ENCODE measurements at places on chromosomes 12 and 14.
A peak's percentile ranks its signal among the peaks of the same experiment; 100 is the strongest.

- no peak for DNase-seq
These were observed 2.4 kb downstream of the CKB start for GRCh38 chr14:103520269-103520656.

DNA sequence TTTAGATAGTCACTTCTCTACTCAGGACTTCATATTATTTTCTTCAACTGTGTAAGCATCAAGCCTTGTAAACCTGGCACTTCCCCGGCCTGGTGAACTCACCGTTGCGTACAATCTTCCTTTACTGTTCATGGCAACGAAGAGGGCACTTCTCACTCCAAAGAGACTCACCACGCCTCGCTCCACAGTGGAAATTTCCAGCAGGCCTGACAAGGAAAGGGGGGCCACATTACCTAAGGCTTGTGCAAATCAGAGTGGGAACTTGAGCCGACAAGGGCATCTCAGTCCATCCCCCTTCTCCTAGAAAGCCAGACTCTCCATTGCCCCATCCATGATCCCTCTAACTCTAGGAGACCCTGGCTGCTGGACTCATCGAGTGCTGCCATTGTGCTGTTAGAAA lies 1.6 kb downstream of the FGF6 start:
- no peak for DNase-seq

DNA sequence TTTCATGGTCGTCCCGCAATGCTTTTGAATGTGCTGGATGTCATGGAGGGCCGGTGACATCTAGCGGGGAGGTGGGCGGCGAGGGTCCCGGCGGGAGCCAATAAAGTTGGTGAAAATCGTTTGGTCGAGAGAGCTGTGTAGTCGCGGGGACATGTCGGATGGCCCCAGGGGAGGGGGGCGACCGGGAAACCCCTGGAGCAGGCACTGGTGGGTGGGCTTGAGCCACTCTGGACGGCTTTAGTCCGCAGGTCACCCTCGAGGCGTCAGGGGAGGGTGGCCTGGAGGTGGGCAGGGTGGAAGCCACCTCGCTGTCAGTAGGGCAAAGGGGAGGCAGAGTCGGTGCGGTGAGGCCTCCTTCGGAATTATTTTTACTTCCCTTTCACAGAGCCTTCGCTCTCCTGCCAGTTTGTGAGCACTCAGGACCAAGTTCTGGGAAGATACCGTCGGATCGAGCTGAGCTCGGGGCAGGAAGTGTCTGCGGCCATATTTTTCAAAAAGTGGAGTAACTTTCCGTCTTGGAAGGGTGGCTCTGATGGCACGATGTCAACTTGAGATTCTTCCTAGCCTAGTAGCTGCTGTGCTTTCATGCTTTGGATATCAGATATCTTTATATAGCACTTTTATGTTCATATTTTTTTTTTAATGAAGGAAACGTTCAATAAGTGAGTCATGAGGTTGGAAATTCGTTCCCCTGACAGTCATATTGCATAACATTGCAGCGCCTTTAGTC lies 28.2 kb downstream of the WBP11 start:
- DNase-seq, result peak; percentile 68

- DNase-seq, result no peak
These were observed 1151.7 kb downstream of the VRK1 start for GRCh38 chr14:97948841-97949240.

DNA sequence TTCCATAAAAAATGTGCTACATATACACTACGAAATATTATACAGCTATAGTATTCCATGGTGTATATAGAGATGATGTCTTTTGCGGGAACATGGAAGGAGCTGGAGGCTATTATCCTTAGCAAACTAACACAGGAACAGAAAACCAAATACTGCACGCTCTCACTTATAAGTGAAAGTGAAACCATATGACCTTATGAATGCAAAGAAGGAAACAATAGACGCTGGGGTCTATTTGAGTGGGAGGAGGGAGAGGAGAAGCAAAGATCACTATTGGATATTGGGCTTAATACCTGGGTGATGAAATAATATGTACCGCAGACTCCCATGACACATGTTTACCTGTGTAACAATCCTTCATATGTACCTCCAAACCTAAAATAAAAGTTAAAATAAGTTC lies 142.8 kb downstream of the LRFN5 start:
- peak; percentile 26 for DNase-seq

DNA sequence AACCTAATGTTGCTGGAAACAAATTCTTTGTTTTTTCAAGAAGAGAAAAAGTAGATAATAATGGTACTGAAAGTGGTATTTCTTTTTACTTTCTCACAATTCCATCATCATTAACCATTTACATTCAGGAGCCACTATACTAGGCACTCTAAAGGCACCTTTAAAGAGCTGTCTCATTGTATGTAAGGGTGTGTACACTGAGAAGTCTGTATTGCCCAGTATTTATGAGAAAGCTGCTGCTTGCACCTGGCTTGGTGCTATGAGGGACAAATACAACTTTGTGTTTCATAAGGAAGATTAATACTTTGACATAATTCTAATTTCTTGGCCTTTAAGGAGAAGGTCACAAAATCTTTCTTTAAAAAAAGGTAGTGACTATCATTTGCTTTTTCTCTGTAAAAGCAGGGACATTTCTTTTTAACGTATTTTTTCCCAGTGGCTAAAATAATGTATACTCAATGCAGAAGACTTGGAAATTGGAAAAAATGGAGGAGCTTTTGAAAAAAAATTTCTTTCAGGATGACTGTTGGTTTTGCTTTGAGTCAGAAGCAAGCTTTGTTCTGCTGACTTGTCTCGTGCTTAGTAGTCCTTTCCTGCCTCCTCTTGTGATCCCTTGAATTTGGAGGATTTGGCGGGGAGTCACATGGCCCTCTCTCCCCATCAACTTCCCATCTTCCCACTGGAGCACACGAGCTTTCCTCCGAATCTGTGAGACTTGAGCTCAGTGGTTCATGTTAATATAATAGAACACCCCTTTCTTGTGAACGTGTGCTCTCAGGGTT lies 50.1 kb downstream of the RASSF3 start:
- no peak for DNase-seq

DNA sequence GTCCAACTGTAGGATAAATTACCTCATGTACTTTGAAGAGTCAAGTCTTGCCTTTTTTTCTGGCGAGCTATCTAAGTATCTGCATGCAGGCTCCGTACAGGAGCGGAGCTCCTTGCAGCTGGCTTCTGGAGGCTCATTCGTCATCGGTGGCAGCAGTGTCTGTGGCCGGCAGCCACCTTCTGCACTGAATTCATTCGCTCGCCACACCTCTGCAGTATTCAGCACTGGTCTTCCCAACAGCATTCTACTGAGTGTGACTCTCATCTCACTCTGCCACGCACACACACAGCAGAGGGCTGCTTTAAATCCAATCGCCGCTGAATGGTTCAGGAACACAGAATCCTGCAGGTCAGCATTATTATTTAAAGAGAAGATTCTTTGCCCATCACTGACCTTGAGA lies 200.0 kb downstream of the GLT1D1 start:
- no peak for DNase-seq

DNA sequence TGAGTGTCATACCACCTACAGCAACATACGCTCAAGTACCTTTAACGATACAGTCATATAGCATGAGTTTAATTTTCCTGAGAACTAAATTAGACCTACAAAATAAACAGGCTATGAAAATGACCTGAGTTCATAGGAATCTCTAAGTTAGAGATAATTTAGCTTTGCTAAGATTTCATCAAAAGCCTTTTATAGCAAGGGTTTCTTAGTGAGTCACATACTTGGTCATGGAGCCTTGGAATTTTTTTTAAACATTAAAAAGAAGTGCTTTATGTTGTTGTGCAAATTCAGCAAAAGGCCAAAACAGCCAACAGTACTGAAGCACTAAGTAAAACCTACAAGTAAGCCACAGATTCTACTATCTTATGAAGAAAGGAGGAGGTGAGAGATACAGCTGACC lies 93.6 kb upstream of the FERMT2 start:
- no peak for DNase-seq

DNA sequence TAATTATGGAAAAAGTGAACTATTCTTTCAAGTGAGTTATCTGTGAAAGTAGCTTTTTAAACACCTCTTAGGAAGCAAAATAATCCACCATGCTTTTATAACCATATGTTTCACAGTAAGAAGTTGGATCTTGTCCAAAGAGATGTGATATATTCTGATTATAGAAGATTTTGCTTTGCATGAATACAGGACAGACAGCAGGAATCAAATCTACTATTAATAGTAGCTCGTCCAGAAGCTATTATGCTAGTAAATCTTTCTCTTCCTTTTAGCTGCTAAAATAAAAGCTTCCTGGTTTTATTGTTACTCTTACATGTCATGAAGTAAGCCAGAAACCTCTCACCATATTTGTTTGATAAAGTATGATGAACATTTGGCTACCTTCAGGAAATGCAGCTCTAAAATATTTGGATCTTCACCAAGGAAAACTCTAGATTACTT lies 257.0 kb downstream of the IPO8 start:
- no peak for DNase-seq

- no peak for DNase-seq
These were observed 12.1 kb downstream of the TRAF3 start for GRCh38 chr14:102789349-102789748.

DNA sequence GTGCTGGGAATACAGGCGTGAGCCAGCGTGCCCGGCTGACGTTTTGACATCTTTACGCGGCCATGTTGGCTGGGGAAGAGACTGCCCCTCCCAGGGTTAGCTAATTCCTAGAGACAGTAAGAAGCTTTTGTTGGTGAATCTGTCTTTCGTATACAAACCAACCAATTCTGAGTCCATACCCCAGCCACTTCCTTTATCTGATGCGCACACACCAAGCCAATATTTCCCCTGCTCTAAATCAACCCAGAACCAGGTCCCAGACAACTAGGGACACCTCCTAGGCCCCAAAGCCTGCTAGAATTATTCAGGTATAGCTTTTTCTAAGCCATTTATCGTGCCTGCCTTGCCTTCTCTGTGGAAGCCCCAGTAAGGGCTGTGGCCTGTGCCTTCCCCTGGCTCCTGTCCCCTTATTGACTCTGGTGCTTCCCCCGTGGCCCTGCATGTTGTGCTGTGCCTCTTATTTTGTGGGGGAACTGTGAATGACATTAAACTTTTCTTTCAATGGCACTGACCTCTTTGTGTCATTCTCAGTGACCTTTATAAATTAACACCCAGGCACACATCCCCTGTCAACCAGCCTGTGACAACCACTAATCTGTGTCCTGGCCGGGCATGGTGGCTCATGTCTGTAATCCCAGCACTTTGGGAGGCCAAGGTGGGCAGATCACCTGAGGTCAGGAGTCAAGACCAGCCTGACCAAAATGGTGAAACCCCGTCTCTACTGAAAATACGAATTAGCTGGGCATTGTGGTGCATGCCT lies 10.7 kb upstream of the EVL start:
- no peak for DNase-seq

DNA sequence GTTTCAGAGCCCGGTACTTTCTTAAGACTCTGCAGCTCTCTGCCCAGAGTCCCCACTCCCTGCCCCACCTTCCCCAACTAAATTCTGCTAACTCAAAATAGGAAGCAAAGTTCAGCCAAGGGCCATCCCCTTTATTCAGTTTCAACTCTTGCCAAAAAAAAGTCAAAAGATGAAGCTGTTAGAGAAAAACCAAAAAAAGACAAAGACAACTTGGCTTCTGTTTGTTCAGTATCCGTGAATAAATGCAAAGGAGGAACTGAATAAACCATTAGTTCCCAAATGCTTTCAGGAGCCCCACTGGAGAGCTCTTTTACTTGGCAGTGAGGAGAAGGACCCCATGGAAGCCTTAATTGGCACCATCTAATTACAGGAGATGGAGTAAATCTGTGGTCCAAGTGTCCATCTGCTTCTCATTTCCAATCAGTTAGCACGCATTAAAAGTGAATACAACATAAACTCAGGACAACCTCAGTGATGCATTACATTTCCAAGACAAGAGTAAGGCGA lies 155.4 kb upstream of the GZMB start:
- no peak for DNase-seq

- no peak for DNase-seq
These were observed 406.3 kb upstream of the MGAT4C start for GRCh38 chr12:86662464-86662863.

- DNase-seq, result no peak
These were observed 3.1 kb downstream of the ENTPD5 start for GRCh38 chr14:74015963-74016362.

DNA sequence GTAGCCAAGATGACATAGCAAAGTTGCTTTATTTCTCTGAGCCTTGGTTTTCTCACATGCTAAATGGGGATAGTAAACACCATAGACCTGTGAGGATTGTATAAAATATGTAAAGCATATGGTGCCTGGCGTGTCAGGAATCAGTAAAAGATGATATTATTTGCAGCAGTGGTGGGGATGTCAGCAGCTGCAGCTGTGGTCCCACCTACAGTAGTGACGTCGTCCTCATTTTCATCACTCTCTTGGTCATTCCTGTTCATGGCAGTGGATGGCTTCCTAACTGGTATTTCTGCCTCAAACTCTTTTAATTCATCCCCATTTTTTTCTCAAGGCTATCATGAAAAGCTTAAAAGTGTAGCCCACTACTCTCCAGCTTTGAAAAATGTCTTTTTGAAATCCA lies 12.1 kb downstream of the BMAL2 start:
- DNase-seq, result no peak

- DNase-seq, result no peak
These were observed 7.9 kb upstream of the PRKAB1 start for GRCh38 chr12:119660076-119660475.
